SJSA1 (cell line): ENCODE measurements at places on chromosomes 7 and 10.

- DNase-seq, result no peak
Observed at GRCh38 chr7:70752794-70753241, 379.1 kb upstream of the GALNT17 start.

DNA sequence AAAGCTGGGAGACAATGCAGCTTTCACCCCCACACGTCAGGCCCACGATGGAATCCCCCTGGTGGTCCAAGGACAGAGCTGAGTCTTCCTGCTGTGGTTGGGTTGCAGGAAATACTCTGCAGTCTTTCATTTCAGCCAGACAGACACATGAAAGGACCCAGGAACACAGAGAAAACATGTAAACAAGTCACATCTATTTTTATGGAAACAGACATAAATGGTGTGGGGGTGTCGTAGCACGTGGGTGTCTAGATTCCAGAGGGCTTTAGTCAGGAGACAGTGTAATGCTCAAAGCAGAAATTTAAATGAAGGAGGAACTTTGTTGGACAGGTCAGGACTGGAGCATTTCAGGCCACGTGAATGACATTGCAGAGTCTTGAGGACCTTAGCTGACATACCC lies 444.6 kb downstream of the SUGCT start:
- peak; percentile 62 for DNase-seq

GRCh38 chr10:125264091-125264490 lies 103.7 kb upstream of the CTBP2 start:
- DNase-seq, result no peak

GRCh38 chr7:1160670-1161021 lies 650 bp upstream of the ZFAND2A start:
- no peak for DNase-seq

DNA sequence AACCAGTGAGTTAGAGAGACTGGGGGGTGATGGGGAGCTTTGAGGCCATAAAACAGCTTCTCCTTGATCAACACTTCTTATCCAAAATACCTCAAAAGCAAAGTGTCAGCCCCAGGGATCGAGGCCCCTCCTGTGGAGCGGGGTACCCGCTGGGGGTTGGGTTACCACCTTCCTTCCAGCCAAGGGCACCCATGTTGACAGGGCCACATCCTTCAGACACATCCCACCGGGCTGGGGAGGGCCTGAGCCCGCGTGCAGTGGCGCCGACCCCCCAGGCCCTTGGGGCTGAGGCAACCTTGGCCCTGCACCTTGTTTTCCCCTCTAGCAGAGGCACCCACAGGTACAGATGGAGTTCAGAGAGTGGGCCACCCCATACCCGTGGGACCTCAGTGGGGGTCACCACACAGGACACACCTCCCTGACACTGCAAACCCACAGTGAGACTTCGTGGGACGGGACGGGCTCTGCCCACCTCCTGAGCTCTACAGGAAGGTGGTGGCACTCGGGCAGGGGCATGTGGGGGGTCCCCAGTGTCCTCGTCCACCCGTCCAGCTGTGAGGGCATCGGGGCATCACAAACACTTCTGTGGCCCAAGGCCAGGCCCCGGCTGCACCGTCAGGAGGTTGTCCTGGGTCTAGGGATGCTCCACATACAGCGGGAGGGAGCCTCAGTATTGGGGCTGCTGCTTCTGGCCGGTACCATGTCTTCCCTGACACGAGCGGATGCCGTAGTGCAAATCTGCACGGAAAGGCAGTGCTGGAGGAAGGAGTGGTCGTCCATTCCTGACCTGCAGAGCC lies 10.7 kb downstream of the DPYSL4 start:
- no peak for DNase-seq

- no peak for DNase-seq
Observed at GRCh38 chr7:11896663-11897062, 64.7 kb upstream of the THSD7A start.

DNA sequence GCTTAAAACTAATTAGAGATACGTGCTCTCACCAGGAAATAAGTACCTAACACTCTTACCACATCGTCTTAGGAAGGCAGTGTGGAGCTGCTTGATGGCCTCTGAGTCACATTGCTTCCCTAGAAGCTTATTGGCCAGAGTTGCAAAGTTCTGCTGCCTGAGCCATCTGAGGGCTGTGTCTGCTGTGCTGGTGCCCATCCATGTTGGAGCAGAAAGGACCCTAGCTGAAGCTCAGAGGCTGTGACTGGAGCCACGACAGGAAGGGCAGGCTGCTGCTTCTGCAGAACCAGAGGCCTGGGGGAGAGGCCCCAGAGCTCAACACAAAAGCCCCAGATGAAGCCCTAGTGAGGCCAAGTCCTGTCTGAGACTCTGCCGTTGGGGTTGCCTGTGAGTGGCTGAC lies 64.8 kb upstream of the IGFBP3 start:
- DNase-seq, result no peak

DNA sequence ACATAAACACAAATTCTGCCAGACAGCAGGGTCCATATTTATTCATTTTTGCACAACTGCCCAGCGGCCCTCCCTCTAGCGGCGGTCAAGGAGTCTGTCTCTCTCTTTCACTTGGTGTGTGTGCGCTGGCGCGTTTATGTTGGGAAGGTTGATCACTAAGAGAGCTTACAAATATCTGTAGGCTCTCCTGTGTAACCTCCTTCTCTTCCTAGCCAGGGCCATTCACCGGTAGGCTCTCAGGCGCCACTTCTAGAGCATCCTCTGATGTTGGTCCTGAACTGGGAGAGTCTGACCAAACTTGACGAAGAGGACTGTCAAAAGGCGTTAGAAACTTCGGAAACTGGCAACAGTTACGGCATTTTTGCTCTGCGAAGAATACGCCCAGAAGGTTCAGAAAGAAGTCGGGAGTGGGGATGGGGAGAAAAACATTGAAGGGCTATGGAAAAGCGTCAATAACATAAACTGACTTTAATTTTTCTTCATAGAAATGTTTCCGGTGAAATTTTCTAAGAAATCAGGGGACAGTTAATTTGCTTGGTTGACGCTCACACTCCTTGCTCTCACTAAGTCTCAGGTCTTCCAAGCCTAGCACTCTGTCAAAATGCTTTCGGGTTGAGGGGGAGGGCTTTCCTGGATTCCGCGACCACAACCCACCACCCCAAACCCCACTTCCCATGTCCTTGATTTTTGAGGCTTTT lies 731.1 kb downstream of the ZWINT start:
- no peak for DNase-seq

DNA sequence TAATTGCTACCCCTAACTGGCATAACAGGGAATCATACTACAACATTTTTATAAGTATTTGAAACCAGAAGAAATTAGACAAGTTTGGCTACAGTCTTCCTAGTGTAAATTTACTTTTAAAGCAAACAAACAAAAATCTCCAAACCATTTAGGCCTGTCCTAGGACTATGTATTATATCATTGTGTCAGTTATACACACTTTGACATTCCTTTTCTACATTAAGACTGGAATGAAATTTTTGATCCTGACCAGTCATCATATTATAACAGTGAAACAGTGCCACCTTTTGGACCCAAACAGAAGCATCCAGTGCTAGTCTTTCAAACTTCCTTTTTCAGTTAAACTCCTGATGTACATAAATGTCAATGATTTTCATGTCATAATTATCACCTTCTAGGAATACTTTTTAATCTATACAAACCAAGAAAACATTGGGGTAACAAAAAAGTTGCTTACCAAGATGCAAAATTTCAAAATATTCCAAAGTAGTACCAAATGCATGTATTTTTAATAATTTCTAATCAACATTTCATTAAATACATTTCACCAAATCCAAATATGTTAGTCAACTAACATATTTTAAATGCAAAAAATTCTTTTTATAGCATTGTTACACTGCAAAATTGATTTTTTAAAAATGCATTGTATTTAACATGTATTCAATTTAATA lies 75.7 kb downstream of the IMMP2L start:
- peak; percentile 57 for DNase-seq

DNA sequence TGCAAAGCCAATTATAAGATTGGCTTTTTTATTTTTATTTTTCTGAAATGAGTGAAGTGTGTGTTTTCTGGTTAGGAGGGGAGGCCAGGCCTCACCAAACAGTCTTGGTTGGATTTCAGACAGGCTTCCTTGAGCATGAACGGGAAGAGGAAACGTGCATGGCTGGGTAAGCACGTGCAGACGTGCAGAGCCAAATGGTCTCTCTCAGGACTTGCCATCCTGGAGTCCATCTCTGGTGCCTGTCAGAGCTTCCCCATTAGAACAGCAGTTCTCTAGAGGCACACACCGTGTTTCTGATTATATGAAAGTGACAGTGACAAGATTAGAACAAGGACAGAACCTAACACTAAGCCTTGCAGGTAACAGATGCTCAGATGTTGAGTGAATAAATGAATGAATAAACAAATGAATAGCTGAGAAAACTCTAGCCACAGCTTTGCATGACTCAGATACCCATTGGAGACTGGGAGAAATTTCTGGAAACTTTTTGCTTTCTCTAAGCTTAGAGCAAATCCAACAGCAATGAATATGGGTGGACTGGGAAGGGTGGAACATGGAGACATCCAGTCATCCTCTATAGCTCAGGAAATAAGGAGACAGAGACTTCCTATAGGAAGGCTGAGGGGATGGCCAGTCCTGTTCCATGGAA lies 11.8 kb upstream of the CALD1 start:
- DNase-seq, result no peak

DNA sequence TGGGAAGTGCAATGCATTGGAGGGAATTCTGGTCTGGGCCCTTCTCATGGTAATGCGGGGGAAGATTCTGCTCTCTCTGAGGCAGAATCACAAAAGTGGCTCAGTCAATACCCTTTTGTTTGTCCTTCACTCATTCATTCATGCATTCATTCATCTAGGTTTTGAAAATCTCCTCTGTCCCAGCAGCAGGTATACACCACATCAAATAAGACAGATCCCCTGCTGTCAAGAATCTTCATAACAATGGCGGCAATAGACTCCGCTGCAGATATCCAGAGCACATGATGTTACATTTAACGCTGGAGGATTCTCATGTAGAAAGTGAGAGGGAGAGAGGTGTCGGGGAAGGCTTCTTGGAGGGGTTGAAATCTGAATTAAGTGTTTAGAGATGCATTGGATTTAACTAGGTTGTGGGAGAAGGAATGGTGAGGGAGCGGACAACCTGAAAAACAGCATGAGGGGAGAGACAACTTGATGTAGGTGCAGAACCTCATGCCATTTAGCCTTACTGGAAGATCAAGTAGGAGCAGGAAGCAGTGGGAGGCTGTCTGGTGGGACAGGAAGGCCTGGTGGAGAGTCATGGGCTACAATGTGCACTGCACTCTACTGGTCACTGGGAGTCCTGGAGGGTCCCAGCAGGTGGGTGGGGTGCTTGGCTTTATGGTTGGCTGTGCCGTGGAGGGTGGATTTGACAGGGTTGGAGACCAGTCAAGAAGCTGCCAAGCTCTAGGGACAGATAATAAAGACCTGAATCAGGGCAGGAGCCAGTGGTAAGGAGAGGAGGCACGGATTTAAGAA lies 5.2 kb upstream of the FAM180A start:
- no peak for DNase-seq

DNA sequence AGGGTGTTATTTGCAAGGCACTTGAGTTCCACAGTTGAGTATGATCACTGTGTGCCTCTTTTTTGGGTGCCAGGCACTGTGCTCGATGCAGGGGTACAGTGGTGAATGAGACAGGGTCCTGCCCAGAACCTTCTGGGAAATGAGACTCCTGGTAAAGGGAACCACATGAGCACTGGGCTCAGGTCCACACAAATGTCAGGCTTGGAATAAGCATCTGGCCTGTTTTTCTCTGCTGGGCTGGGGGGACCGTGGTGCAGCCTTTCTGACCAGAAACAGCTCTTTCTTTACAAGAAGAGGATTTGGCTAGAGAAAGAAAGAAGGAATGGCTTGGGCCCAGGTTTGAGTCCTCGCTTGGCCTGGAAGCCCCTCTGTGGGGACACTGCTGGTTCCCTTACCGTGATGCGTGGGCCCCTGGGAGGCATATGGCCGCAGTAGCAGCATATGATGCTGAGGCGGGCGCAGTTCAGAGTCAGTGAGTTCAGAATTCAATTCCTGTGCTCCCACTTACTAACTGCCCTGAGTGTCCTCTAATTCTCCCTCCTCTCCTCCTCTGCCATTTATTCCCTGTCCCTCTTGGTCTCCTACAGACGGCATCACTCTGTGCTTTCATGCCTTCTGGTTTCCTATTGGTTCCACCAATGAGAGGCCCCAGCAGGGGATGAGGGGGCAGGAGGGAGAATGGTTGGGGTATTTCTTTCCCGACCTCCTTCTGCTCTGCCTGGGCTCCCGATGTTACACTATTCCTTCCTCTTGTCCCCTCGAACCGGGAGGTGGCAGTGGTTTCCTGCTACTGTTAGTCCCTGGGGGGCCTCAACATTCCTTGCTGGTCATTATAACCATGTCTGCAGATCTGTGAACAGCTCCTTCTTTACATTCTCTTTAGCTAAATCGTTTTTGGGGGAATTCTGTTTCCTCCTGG lies 9.6 kb upstream of the KCP start:
- no peak for DNase-seq

DNA sequence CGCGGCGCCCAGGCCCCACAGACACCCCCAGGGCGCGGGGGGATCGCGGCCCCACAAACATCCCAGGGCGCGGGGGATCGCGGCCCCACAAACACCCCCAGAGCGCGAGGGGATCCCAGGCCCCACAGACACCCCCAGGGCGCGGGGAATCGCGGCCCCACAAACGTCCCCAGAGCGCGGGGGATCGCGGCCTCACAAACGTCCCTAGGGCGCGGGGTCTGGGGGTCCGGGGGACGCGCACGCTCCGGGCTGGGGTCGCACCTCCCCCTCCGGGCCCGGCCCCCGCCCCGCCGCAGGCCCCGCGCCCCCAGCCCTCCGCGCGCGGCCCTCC lies 382 bp downstream of the DIP2C start:
- no peak for DNase-seq

- no peak for DNase-seq
Observed at GRCh38 chr7:20176578-20177242, 40.5 kb downstream of the MACC1 start.

DNA sequence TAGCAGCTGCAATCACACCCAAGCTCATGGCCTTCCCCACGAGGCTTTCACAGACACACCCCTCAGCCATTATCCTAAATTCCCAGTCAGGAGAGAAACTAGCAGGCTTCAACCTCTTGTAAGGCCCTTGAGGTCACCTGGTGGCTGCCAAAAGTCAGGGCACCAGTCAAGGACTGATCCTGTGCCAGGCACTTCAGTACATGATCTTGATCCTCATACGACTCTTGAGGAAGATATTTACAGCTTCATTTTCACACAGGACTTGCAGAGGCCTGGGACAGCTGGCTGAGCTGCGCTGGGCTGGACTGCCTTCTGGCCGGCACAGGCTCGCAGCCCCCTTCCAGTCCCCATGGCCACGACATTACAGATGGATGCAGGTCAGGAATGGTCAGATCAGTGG lies 8.8 kb downstream of the PDAP1 start:
- DNase-seq, result no peak

DNA sequence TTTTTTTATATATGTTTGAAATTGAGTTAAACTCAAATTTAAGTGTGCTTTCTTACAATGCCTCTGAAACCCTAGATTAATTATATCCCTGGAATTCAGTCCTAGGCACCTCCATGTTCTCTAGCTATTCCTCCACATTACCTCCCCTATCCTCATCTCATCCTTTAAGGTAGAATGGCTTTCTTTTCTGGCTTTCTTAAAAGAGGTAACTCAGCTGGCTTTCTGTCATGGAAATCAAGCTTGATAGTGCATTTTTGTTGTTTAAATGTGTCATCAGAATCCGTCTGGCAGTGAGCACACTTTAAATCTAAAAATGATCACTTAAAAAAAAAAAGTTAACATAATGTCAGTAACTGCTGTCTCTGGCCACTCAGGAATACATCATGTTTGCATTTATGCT lies 42.2 kb downstream of the AHR start:
- no peak for DNase-seq
